ENCODE measurements at places on chromosomes 5 and 9.

DNA sequence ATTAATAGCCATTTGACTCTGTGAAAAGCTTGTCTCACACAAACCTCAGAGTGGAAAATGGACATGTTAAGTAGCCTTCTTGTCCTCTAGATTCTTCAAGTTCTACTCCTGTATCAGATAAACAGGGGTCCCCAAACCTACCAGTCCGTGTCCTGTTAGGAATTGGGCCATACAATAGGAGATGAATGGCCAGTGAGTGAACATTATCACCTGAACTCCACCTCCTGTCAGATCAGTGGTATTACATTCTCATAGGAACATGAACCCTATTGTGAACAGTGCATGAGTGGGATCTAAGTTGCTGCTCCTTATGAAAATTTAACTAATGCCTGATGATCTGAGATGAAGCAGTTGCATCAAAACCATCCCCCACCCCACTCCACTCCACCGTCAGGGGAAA lies 136.3 kb downstream of the TMEM232 start:
- peak; percentile 29 for DNase-seq

DNA sequence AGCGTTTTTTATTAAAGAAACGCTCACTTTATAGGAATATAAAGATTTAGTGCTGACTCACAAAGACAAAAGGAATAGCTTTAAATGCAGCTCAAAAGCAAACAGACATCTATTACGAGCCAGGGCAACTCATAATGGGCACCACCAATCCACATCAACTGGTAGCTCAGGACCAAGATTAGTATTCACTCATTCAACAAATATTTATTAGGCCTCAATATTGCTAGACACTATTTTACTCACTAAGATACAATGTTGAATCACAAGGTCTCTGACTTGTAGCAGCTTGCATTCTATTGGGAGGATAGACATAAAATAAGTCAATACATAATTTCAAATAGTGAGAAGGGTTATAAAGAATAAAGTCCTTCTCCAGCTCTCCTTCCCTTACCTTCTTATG lies 8.0 kb upstream of the MAN2A1 start:
- no peak for DNase-seq

GRCh38 chr5:132758451-132758850 lies 11.2 kb downstream of the CCNI2 start:
- DNase-seq = no peak

- DNase-seq = peak; percentile 24
Measured at GRCh38 chr9:5428794-5429528, 8.8 kb downstream of the PLGRKT start.

GRCh38 chr5:95053253-95053652 lies 231.6 kb downstream of the MCTP1 start:
- DNase-seq = no peak

GRCh38 chr5:73514418-73514817 lies 16.2 kb downstream of the BTF3 start:
- no peak for DNase-seq
